ENCODE measurements at places on chromosomes 5 and 9.

DNA sequence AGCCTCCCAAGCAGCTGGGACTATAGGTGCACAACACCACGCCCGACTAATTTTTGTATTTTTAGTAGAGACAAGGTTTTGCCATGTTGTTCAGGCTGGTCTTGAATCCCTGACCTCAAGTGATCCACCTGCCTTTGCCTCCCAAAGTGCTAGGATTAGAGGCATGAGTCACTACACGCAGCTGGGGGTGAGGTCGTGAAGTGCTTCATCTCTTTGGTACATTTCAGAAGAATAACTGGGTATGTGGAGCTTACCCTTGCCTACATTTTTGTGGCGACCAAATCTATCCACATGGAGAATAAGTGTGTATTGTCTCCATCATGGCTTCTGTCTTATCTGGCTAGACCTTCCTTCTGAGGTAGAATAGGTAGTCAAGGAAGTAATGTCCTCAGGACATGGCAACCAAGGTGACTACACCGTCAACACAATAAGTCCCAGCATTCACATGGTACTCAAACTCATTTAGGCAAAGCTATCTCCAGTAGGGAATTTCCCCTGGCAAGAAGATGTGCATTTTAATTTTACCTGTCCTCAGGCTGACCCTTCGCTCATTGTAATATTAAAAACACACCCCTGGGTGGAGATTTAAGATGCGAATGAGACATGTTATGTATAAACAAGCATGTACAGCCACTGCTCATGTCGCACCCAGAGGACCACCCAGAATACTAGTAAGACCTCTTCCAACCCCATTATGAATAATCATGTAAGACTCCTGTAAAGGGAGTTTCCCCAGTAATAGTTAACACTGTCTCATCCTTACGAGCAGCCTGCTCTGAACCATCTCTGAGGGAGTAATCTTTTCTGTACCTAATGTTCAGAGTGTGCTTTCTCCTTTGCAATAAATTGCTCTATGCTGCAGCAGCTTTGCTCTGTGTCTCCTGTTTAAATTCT, 1173.2 kb downstream of the TAF11L14 start:
- no peak for DNase-seq

DNA sequence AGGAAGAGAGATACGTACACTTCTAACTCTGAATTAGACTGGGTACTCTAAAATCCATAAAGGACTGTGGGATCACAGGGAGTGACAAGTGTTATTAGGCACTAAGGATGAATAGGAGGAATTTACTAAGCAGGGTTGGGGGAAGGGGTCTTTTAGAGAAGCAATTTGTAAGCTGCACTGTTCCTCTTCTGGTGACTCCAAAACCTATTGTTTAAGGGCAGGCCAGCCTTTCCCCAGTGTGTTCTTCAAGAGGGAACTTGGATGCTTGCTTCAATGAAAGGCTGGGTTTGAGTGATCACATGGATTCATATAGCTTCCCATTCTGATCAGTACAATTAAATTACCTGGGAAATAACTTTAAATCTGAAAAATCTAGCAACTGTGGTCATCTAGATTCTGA, 71.8 kb downstream of the STX17 start:
- no peak for DNase-seq

- no peak for DNase-seq
Observed at GRCh38 chr5:143101121-143101520, 302.4 kb downstream of the NR3C1 start.

DNA sequence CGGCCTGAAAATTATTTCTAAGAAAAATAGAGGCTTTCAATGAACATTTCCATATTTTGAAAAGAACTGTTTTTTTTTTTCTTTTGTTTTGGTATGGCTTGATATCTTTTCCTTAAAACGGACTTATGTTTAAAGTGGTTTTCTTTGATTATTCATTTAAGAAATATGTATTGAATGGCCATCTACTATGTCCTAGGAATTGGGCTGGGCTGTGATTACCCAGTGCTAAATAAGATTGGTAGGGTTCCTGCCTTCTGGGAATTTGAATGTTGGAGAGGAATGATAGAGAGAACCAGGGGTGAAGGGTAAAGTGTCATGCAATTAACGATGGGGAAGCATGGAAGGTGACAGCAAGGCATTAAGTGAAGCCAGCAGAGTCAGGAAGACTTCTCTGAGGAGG, 33.2 kb downstream of the TNFSF8 start:
- no peak for DNase-seq

- no peak for DNase-seq
Observed at GRCh38 chr5:76576996-76577395, 46.2 kb downstream of the F2RL2 start.

- DNase-seq = peak; percentile 24
Observed at GRCh38 chr5:142688281-142688989, 2.5 kb upstream of the FGF1 start.

- peak; percentile 41 for DNase-seq
Observed at GRCh38 chr9:1429297-1429696, 379.1 kb downstream of the DMRT2 start.

GRCh38 chr9:76820431-76820830, 56.2 kb downstream of the PCA3 start:
- no peak for DNase-seq

DNA sequence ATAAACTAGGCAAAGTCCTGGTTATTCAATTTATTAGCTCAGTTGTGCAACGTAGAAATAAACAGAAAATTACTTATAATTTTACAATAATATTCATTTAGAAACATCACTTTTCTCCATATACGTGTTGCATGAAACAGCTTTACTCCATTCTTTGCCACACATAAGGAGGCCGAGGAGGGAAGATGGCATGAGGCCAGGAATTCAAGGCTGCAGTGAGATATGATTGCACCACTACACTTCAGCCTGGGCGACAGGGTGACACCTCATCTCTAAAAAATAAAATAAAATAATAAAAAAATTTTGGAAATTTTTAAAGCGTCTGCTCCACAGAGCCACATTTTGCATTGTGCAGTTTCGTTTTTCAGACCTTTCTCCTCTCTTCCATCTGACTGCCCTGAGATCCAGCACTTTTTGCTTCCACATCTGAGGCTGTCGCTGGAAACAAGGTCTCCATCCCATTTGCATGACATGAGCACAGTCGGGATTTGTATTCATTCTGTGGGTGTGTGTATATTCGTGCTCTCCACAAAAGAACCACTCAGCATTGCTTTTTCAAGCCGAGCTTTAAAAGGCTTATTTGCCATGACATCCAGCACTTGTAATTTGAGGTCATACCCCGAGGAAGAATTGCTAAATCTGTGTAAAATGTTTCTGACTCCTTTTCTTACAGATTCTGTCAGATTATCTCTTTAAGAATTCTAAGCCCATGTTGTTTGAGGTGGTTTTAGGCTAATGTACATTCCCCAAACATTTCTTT, 98.6 kb upstream of the MSX2 start:
- peak; percentile 80 for DNase-seq
